Left kidney (tissue), 8 donors: ENCODE measurements at places on chromosomes 3 and 15.

DNA sequence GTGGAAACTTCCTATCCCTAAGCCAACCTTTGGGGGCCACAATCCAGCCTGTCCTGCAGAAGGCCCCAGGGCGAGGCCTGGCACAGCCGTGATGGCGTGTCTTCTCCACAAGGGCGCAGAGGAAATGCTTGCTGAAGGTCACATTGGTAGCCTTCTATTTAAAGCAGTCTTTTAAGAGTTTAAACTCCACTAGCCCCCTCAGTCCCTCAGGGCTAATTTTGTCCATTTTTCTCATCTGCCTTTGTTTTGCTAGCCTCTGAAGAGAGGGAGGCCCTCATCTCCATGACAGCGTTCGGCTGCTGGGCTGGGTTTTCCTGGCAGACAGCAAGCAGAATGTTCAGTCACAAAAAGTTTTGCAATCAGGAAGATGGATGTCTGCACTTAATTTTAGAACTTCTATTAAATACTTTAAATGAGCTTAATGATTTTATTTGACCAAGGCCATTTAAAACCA, 40.8 kb downstream of the RARB start:
- peak; percentile 68 for DNase-seq

DNA sequence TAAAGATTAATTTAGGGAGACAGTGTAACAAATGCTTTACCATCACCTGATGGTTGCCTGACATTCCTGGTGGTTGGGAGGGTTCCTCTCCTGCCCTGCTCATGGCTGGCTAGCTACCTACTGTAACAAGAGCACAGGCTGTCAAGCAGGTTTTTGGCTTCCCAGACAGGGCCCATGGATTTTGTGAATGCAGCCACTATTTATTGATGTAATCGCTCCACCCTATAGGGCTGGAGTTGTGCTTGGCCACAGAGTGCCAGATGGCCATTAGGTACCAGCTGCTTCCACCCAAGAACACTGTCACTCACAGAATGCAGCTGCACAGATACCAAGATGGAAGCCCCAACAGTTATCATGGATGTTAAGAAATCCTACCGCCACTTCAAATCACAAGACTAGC, 31.0 kb upstream of the KLHL25 start:
- no peak for DNase-seq

- DNase-seq, result no peak
These were observed 211.5 kb downstream of the CDIN1 start for GRCh38 chr15:36790891-36791290.

DNA sequence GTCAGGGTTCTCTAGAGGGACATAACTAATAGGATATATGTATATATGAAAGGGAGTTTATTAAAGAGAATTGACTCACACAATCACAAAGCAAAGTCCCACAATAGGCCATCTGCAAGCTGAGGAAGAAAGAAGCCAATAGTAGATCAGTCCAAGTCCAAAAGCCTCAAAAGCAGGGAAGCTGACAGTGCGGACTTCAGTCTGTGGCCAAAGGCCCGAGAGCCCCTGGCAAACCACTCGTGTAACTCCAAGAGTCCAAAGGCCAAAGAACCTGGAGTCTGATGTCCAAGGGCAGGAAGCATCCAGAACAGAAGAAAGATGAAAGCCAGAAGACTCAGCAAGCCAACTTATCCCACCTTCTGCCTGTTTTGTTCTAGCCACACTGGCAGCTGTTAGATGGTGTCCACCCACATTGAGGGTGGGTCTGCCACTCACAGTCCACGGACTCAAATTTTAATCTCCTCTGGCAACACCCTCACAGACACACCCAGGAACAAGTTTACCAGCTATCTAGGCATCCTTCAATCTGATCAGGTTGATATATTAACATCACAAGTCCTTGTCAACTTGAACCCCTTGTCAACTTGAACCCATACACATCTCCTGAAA, 54.2 kb upstream of the ACAD9 start:
- no peak for DNase-seq

- DNase-seq, result no peak
These were observed 9.2 kb upstream of the ACSBG1 start for GRCh38 chr15:78243491-78243941.

DNA sequence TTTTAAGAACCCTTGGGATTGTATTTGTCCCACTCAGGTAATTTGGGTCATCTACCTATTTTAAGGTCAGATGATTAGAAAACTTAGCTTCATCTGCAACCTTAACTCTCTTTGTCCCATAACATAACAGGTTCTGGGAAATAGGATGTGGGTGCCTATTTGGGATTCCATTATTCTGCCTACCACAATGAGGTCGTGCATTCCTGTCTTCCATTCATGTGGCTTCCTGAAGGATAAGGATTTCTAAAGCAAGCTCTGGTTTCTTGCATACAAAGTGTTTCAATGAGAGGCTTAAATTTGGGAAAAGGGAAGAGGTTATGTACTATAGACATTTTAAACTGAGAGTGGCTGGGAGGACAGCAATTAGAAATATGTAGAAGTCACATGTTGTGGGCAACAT, 190.3 kb downstream of the MCTP2 start:
- DNase-seq, result no peak

GRCh38 chr3:143054011-143054410, 52.6 kb downstream of the U2SURP start:
- no peak for DNase-seq

DNA sequence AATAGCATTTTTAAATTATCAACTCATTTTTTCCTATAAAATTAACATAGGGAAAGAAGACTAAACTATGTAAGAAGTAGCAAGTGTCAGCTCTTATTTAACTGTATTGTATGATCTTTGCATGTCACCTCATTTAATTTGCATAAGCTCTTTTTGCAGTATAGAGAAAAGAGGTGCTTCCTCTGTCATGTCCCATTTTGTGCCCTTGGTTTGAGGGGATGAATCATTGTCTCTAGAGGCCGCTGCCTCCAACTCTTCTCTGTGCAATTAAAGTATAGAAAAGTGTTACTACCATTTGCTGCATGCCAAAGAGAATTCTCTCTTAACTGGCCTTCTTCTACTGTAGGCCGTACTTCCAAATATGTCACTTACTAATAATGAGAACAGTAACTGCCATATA, 93.4 kb downstream of the LRRC28 start:
- no peak for DNase-seq

DNA sequence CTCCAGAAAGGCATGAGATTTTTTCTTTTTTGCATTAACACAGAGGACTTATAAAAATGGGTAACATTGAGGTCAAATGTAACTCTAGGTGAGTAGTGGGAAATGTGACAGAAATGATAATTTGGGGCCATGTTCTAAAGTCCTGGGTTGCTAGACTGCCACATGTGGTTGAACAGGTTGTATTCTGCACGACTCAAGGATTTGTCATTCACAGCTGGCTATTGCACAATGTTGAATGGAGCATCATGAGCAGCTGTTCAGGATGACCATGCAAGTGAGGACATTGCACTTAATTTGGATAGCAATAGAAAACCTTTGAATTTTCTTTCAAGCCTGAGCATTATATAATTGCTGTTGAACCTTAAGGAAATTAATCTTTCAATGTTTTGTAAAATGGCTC, 396.6 kb downstream of the NAALADL2 start:
- no peak for DNase-seq

DNA sequence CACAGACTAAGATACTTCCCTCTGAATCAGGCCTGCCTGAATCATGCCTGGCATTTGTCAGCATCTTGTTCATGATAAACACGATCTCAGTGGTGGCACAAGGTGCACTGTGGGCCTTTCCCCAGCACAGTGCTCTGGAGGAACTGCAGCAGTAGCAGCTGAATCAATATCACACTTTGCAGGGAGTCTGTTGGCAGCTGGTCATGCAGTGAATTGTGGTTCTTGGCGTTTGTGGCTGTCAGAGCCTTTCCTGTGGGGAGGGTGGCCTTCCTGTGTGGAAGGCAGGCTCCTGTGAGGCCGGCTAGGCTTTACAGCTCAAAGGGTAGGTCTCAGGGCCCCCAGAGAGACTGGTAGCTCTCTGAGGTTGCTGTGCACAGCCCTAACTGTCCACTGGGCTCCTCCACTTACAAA, 54.4 kb upstream of the TLE3 start:
- DNase-seq, result no peak

DNA sequence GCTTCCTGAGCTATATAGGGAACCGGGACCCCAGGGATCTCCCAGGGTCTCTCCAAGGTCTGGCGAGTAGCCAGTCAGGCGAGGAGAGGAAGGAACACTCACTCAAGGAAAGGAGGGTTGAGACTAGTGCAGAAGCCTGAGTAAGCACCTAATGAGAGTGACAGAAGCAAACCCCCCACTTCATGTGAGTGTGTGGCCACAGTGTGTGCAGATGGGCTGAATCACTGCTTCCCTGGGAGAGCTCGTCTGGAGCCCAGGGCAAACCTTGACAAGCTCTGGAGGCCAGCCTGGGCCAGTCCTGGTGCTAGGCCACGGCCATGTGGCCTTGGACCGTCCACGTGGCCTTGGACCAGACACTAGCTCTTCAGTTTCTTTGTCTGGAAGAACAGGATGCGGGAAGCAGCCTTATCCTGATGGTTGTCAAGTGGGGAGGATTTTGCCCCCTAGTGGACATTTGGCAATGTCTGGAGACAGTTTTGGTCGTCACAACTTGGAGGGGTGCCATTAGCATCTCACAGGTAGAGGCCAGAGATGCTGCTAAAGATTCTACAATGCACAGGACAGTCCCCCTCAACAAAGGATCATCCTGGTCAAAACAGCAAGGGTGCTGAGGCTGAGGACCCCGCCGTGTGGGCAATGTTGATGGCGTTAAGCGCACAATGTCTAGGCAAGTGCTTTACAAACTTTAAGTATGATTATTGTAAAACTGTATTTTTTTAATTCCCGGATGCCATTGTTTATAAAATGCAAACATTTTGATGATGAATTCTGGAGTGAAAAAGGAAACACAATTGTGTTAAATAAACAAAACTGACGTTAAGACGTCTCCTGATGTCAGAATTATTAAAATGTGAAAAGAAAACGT, 34.8 kb upstream of the CTSH start:
- DNase-seq, result peak; percentile 57

DNA sequence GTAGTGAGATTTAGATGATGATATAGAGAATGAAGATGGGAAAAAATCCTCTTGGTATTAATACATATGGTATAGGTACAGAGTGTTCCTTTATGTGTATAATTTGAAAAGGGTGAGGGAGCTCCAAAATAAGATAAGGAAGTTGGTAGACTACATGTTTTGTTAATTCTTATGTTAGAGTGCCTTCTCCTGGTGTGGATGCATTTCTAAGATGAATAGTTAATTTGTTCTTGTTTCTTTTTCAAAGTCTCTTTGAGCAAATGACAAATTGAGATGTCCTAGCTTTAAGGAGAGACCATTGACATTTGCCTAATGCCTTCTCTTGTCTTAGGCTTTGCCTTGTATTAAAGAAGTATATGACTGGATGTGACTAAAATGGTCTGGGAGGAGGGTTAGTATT, 34.1 kb downstream of the AKAP13 start:
- DNase-seq, result no peak

DNA sequence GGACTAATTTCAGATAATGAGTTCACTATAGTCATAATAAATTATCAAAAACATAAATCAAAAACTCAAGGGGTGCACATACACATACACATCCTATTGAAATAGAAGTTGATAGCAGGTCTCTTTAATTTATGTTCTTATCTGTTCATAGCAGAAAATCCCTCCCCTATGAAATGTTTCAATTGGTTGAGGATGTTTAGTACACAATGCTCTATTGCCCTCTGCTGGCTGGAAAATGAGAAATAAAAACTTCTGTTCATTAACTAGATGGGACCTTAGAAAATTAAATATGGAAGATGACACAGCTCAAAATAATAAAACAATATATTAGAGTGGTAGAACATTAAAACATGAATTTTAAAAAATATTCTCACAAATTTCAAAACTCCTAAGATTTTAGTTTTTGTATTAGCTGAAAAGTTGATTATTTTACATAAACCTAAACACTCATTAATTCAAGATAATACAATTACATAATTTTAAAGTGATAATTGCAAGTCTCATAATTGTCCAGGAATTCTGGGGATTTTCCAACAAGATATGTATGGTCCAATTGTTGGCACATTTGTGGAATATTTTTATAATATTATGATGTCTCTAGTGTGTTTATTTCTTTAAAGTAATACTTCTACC, 735.0 kb downstream of the ROBO1 start:
- no peak for DNase-seq

GRCh38 chr3:66655671-66656070, 154.8 kb upstream of the LRIG1 start:
- no peak for DNase-seq
